Urinary bladder (tissue), 4 donors: ENCODE measurements at places on chromosomes 7 and 10. TPM values are rescaled to one million over a fixed set of nuclear protein-coding genes. Genes with fewer than 3 reads are reported as not detected.

Gene ERVW-1
- not detected for total RNA-seq

Gene MACC1
- total RNA-seq = 7.1 TPM

Gene HSPA14
- 16.6 TPM for total RNA-seq

Gene LOXL4
- 8.8 TPM for total RNA-seq

Gene PODXL
- total RNA-seq = 18.7 TPM

Gene ZNF786
- 6.8 TPM for total RNA-seq

Gene DRGX
- 0.26 TPM for total RNA-seq

Gene LBX1
- not detected for total RNA-seq

Gene UBN2
- total RNA-seq = 28.1 TPM

Gene ASZ1
- not detected for total RNA-seq

Gene TMEM196
- 1.0 TPM for total RNA-seq

Gene CD36
- 399 TPM for total RNA-seq

Gene TAS2R3
- 7.5 TPM for total RNA-seq
